HCT116 (cell line): ENCODE measurements at places on chromosomes 3 and 15. TPM values are rescaled to one million over a fixed set of nuclear protein-coding genes. Genes with fewer than 3 reads are reported as not detected.

GRCh38 chr3:66029443-66029842 lies 9.3 kb downstream of the MAGI1 start:
- no peak overlapping the region for H3K4me3 ChIP-seq
- H3K36me3 ChIP-seq = no peaks in the 10 kb centered on the region
- H3K27ac ChIP-seq = no peak overlapping the region
- H3K27me3 ChIP-seq = no peaks in the 10 kb centered on the region
- DNase-seq = no peak

DNA sequence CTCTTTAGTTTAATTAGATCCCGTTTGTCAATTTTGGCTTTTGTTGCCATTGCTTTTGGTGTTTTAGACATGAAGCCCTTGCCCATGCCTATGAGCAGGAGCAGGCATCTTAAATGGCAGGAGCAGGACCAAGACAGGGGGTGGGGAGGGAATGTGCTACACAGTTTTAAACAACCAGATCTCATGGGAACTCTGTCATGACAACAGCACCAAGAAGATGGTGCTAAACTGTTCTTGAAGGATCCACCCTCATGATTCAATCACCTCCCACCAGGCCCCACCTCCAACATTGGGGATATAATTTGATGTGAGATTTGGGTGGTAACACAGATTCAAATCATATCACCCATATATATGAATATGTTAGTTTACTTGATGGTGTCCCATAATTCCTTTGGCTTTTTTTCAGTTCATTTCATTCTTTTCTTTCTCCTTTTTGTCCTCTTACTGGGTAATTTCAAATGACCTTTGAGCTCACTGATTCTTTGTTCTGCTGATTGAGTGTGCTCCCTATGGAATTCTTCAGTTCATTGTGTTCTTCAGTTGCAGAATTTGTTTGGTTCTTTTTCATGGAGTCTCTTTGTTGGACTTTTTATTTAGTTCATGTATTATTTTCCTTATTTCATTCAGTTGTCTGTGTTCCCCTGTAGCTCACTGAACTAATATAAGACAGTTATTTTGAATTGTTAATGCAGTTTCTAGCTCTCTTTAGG lies 62.6 kb downstream of the DOCK3 start:
- H3K36me3 ChIP-seq = no peaks in the 10 kb centered on the region
- H3K27ac ChIP-seq = no peak overlapping the region
- no peak overlapping the region for H3K4me3 ChIP-seq
- no peaks in the 10 kb centered on the region for H3K4me1 ChIP-seq
- H3K27me3 ChIP-seq = no peaks in the 10 kb centered on the region

DNA sequence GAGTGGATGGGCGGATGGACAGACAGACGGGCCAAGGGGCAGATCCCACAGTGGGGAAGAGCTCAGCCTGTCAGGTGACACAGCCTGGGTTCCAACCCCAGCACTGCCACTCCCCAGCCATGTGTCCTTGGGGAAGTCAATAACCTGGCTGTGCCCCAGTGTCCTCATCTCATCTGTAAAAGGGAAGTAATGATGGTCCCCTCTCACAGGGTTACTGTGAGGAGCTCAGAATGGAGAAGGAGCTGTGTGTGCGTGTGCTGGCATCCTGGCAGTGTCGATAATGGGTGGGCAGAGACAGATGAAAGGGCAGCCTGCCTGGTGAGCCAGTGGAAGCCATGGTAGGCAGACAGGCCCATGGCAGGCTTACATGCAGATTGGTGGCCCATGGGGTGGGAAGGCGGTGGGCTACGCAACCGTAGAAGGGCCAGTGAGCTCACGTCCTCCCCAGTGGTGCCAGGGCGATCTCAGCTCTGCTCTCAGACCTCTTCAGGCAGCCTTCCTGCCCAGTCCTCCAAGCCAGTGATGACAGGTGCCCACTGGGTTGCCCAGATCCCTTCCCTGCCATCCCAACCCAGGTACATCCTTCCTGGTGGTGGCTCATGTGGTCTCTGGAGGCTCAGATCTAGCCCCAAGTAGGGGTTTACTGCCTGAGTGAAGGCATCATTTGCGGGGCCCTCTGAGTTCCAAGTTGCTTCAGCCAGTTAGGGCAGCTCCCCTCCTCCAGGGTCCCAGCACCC lies 2.3 kb upstream of the DNAJB8 start:
- H3K27ac ChIP-seq = no peak overlapping the region
- no peak for DNase-seq
- H3K27me3 ChIP-seq = peaks cover 19% of the 10 kb centered on the region
- no peak overlapping the region for H3K4me3 ChIP-seq
- no peaks in the 10 kb centered on the region for H3K4me1 ChIP-seq

ISL2 gene
- total RNA-seq = 11.6 TPM

DNA sequence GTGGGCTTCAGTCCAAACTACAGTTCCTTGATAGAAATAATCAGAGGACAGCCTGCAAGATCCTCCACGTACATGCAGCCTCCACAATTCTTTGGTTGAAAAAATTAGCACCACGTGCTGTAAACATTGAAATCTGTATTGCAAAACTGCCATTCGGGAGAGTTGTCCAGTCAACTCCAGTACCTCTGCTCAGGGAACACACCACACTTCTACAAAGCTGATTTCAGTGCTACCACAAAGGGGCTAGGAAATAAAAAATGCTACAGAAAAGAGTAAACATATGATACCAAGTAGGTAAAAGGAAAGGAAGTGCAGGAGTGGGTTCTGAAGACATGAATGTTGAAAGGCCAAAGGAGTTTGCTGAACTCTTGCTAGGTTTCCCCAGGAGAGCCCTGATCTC lies 40.4 kb downstream of the GHSR start:
- H3K4me3 ChIP-seq = no peak overlapping the region
- no peak for DNase-seq
- H3K27me3 ChIP-seq = no peaks in the 10 kb centered on the region
- H3K4me1 ChIP-seq = no peaks in the 10 kb centered on the region

DNA sequence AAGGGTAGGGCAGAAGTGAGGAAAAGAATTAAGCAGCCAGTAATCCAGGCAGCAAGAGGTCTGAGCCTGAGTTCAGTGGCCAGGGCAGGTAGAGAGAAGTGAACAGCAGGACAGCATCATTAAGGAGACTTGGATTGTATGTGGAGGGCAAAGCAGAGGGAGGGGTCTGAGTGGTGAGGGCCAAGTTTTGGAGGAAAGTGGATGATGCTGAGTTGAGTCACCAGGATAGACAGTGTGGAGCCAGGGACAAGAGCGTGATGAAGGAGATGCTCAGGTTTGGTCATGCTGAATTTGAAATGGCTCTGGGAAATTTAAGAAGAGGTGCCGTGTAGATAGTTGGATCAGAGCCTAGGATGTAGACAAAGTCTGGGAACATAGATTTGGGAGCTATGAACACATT lies 93.1 kb downstream of the ARHGEF26 start:
- H3K4me3 ChIP-seq = no peak overlapping the region
- H3K4me1 ChIP-seq = no peaks in the 10 kb centered on the region
- H3K27me3 ChIP-seq = no peaks in the 10 kb centered on the region
- no peak overlapping the region for H3K27ac ChIP-seq
- H3K36me3 ChIP-seq = no peaks in the 10 kb centered on the region

- H3K4me3 ChIP-seq = no peak overlapping the region
- H3K27me3 ChIP-seq = no peaks in the 10 kb centered on the region
- no peaks in the 10 kb centered on the region for H3K36me3 ChIP-seq
- DNase-seq = no peak
Observed at GRCh38 chr3:80010021-80010571, 242.3 kb upstream of the ROBO1 start.

DNA sequence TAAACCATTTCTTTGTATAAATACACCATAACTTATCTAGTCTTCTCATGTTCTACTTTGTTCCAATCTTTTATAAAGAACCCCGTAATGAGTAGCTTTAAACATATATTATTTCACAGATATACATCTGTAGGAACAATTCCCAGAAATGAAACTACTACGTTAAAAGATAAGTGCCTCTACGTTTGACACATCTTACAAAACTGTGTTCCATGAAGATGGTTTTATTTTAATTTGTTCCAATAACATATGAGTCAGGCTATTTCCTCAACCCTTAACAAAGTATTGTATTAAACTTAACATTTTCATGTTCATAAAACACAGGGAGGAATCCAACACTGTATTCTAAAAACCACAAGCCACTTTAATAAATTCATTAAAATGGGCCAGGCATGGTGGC lies 52.9 kb downstream of the TRPM7 start:
- no peak overlapping the region for H3K4me3 ChIP-seq
- no peaks in the 10 kb centered on the region for H3K27me3 ChIP-seq
- no peak for DNase-seq

DNA sequence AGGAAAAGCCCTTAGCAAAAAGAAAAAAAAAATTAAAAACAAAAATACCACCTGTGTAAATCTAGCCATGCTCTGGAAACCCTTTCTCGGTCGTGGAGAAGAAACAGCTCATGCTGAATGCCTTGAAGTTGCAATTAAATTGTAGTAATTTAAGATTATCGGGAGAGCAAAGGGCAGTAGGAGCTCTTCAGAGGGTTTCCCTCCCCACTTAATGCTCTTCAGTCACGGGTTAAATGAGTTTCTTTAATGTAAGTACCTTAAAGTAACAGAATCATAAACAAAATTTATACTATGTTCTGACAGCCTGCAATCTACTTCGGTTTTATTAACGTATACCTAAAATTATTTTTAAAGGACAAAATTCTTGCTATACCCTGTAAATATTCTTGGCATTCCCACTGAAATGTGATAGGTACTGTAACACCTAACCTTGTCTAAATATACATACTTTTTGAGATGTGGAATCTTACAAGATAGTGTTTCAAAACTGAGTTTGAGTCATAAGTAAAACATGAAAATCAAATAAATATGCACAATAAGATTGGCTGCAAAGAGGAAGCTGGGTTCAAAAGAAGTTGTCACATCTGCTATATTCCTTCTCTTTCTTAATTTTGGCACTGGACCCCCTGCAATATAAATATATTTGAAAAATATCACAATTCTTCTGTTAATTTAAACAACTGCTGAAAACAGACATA lies 5.3 kb downstream of the FOXP1 start:
- no peaks in the 10 kb centered on the region for H3K36me3 ChIP-seq
- no peak for DNase-seq
- no peaks in the 10 kb centered on the region for H3K4me1 ChIP-seq
- H3K27me3 ChIP-seq = no peaks in the 10 kb centered on the region

DNA sequence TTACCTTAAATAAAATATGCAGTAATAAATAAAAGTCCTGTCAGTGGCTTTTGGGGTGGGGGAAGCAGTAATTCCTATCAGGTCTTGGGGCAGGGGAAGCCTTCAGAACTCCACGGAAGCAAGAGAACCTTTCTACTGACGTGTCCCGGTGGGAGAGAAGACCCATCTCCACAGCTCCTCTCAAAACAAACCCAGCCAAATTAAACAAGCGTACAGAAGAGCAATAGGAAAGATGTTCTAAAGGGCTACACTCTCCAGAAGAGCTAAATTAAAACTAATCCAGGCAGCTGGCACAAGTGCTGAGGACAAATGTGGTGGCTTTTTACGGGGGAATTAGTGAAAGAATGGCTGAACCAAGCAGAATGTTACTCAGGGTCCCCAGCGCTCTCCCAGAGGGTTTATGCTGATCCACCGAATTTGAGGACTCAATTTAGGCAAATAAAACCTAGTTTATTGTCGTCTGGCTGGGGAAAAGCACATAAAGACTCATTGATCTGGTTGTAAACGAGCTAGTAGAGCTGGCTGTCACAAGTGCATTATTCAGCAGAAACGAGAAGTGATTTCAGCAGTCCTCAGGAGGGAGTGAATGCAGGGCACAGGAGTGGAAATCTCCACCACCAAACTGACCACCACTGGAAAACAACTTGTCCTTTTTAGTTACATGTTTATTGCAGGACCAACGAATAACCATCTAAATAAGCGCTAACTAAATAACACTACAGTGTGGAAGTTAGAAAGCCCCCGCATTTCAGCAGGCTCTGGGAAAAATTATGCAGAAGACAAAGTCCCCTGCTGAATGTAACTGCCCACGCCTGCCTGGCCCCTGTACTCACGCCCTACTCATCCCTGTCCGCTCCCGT lies 13.5 kb downstream of the BFSP2 start:
- H3K4me3 ChIP-seq = peak overlapping the region; percentile 33
- no peak overlapping the region for H3K27ac ChIP-seq
- 0 out of 2 replicates have a peak, but pooled peaks cover 2% of the 10 kb centered on the region for H3K4me1 ChIP-seq
- H3K36me3 ChIP-seq = no peaks in the 10 kb centered on the region
- H3K27me3 ChIP-seq = peaks cover 48% of the 10 kb centered on the region

- DNase-seq = no peak
- H3K36me3 ChIP-seq = no peaks in the 10 kb centered on the region
- no peak overlapping the region for H3K4me3 ChIP-seq
- H3K27ac ChIP-seq = no peak overlapping the region
Observed at GRCh38 chr15:54576298-54576935, 598.2 kb downstream of the UNC13C start.

CKMT1B gene
- 24.4 TPM for total RNA-seq

ATP8B4 gene
- total RNA-seq = 0.25 TPM

DNA sequence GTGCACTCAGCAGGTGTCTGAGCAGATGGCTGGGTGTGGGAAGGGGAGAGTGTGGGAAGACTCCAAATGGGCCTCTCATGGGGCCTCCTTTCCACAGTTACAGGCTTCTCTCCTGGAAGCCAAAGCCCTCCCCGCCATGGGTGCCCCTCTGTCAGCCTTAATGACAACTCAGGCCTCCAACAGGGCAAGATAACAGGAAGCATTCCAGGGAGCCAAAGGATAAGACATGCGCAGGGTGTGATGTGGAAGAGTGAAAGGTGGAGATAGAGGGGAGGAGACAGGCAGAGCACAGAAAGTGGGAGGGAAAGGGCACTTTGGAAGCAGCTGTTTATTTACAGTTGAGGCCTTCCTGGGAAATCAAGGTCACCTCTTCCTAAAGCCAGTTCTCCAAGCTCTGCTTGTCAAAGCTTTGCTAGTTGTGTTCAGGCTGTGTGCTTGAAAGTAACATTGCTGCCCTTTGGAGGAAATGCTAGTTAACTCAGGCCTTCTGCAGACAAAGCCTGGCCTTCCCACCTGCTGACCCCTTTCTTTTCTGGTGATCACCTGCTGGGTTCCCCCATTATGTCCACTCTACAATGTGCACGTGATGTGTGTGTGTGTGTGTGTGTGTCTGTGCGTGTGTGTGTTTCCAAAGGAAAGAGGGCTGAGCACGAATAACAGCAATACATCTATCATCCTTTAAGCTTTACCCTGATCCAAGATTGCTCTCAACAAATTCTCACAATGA lies 35.2 kb upstream of the SMAD3 start:
- peaks cover 20% of the 10 kb centered on the region for H3K4me1 ChIP-seq
- no peaks in the 10 kb centered on the region for H3K36me3 ChIP-seq
- H3K27ac ChIP-seq = no peak overlapping the region
- no peaks in the 10 kb centered on the region for H3K27me3 ChIP-seq
- H3K4me3 ChIP-seq = no peak overlapping the region
- DNase-seq = no peak

CHRM5 gene
- total RNA-seq = not detected

GRCh38 chr3:70358978-70359580 lies 46.6 kb upstream of the MDFIC2 start:
- H3K27me3 ChIP-seq = no peaks in the 10 kb centered on the region
- no peak overlapping the region for H3K4me3 ChIP-seq
- H3K4me1 ChIP-seq = no peaks in the 10 kb centered on the region
- DNase-seq = peak; percentile 0

CPEB1 gene
- total RNA-seq = not detected
